ENCODE measurements at places on chromosomes 4 and X. TPM values are rescaled to one million over a fixed set of nuclear protein-coding genes. Genes with fewer than 3 reads are reported as not detected.
A peak's percentile ranks its signal among the peaks of the same experiment; 100 is the strongest.

DNA sequence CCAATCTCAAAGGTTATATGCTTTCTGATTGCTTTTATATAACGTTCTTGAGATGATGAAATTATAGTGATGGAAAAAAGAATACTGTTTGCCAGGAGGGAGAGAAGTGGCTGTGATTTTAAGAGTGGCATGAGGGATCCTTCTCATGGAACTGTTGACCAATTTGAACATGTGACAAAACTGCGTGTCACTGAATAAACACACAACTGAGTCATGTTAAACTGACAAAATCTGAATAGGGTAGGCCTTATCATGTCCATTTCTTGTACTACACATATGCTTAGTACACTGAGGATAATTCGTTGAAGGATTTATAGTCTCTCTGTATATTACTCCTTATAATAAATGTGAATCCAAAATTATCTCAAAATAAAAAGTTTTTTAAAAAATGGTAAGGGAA, 22.2 kb upstream of the HSPA4L start:
- no peak overlapping the region for H3K27ac ChIP-seq
- H3K27me3 ChIP-seq: no peaks in the 10 kb centered on the region
- H3K36me3 ChIP-seq: peaks cover 3% of the 10 kb centered on the region

- DNase-seq: no peak
- no peak overlapping the region for H3K27ac ChIP-seq
- no peak overlapping the region for H3K4me3 ChIP-seq
- no peaks in the 10 kb centered on the region for H3K27me3 ChIP-seq
- peaks cover 4% of the 10 kb centered on the region for H3K4me1 ChIP-seq
Observed at GRCh38 chr4:84948056-84948455, 18.4 kb downstream of the WDFY3 start.

- no peak for DNase-seq
- H3K4me1 ChIP-seq: no peaks in the 10 kb centered on the region
- H3K27ac ChIP-seq: no peak overlapping the region
- H3K27me3 ChIP-seq: no peaks in the 10 kb centered on the region
- H3K4me3 ChIP-seq: no peak overlapping the region
Observed at GRCh38 chr4:109611045-109611646, 51.1 kb downstream of the MCUB start.

DNA sequence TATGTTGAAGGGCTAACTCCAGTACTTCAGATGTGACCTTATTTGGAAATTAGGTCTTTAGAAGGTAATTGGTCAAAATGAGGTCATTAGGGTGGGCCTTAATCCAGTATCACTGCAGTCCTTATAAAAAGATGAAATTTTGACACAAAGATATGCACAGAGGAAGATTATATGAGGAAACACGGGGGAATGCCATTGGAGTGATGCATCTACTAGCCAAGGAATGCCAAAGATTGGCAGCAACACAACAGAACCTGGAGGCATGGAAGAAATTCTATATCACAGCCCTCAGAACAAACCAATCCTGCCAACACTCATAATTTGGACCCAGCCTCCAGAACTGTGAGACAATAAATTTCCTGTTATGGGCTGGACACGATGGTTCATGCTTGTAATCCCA, 17.6 kb downstream of the TRIM61 start:
- no peak overlapping the region for H3K4me3 ChIP-seq
- no peak for DNase-seq
- no peaks in the 10 kb centered on the region for H3K27me3 ChIP-seq
- H3K36me3 ChIP-seq: peaks cover 14% of the 10 kb centered on the region
- no peak overlapping the region for H3K27ac ChIP-seq

DNA sequence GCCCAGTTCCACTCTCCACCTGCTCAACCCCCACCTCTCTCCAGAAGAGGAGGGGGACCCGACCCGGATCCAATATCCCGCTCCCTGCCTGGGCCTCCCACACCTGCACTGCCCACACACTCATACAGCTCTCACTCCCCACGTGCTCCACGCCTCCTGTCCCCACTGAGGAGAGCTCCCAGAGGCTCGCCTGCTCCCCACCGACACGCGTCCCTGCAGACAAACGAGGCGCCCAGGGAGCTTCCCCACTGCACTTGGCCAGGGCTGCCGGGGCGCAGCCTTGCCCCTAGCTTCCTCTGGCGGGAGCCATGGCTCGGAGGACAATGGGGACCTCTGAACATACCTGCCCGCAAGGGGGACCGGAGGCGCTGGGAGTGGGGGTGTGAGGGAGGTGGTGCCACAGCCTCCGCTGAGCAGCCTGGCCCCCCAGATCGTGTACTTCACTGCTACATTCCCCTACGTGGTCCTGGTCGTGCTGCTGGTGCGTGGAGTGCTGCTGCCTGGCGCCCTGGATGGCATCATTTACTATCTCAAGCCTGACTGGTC, 5.0 kb downstream of the SLC6A8 start:
- no peak for DNase-seq
- H3K36me3 ChIP-seq: peaks cover 2% of the 10 kb centered on the region
- H3K27me3 ChIP-seq: peaks cover 9% of the 10 kb centered on the region
- peaks cover 6% of the 10 kb centered on the region for H3K4me1 ChIP-seq
- H3K4me3 ChIP-seq: peak overlapping the region; percentile 72
- H3K27ac ChIP-seq: no peak overlapping the region

- H3K27me3 ChIP-seq: no peaks in the 10 kb centered on the region
- no peak overlapping the region for H3K27ac ChIP-seq
- no peaks in the 10 kb centered on the region for H3K36me3 ChIP-seq
- H3K4me3 ChIP-seq: no peak overlapping the region
- no peak for DNase-seq
Observed at GRCh38 chrX:9282325-9282724, 182.5 kb upstream of the TBL1X start.

GRCh38 chr4:184331268-184331995, 113.8 kb upstream of the ENPP6 start:
- H3K27me3 ChIP-seq: no peaks in the 10 kb centered on the region
- no peak for DNase-seq
- no peak overlapping the region for H3K27ac ChIP-seq
- H3K4me1 ChIP-seq: no peaks in the 10 kb centered on the region
- no peaks in the 10 kb centered on the region for H3K36me3 ChIP-seq
- H3K4me3 ChIP-seq: no peak overlapping the region

DNA sequence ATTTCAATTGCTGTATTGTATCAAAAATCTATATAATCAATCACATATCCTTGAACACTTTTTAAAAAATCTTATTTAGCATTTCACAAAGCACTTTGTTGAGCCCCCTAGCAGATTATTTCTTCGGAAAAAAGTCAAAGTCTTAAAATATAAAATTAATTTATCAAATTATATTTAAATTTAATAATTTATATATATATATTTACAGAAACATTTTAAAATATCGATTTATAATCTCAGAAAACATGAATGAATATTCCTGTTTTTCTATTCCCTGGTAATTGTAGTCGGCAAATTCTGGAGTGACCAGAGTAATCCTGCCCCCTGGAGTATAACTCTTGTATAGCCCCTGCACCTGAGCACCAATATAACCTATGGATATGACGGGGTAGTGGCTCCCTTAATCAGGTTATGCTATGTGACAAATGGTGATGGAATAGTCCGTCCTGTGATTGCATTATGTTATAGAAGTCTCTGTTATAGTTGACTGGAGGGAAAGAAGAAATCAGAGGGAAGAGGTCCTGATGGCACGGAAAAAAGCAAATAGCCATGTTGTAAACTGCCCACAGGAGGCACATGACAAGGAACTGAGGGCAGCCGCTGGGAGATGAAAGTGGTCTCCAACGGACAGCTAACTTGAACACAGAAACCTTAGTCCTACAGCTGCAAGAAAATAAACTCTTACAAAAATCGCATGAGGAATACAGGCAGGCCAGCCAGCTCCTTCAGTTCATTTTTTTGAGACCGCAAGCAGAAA, 1092.3 kb downstream of the ARAP2 start:
- no peak overlapping the region for H3K4me3 ChIP-seq
- no peaks in the 10 kb centered on the region for H3K4me1 ChIP-seq
- H3K27me3 ChIP-seq: no peaks in the 10 kb centered on the region
- no peak overlapping the region for H3K27ac ChIP-seq
- DNase-seq: peak; percentile 16
- no peaks in the 10 kb centered on the region for H3K36me3 ChIP-seq

- no peak overlapping the region for H3K27ac ChIP-seq
- peaks cover 3% of the 10 kb centered on the region for H3K4me1 ChIP-seq
- no peak for DNase-seq
- H3K27me3 ChIP-seq: no peaks in the 10 kb centered on the region
- H3K4me3 ChIP-seq: no peak overlapping the region
Observed at GRCh38 chr4:35695003-35695402, 549.3 kb downstream of the ARAP2 start.

GRCh38 chrX:46599051-46599560, 25.5 kb downstream of the CHST7 start:
- H3K36me3 ChIP-seq: peaks cover 4% of the 10 kb centered on the region
- no peaks in the 10 kb centered on the region for H3K27me3 ChIP-seq
- no peak overlapping the region for H3K4me3 ChIP-seq
- H3K4me1 ChIP-seq: no peaks in the 10 kb centered on the region
- H3K27ac ChIP-seq: no peak overlapping the region

DNA sequence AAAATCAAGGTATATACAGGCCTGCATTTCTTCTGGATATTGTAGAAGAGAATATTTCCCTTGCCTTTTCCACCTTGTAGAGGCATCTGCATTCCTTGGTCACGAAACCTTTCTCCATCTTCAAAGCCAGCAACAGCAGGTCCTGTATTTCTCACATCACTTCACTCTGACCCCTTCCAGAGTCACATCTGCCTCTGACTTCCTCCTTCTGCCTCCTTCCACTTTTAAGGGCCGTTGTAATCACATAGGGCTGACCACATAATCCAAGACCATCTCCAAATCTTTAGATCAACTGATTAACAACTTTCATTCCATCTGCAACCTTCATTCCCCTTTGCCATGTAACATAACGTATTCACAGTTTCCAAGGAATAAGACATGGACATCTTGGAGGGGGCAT, 38.3 kb upstream of the NDP start:
- no peak for DNase-seq
- no peak overlapping the region for H3K4me3 ChIP-seq
- H3K27ac ChIP-seq: no peak overlapping the region
- H3K27me3 ChIP-seq: no peaks in the 10 kb centered on the region
- no peaks in the 10 kb centered on the region for H3K4me1 ChIP-seq

DNA sequence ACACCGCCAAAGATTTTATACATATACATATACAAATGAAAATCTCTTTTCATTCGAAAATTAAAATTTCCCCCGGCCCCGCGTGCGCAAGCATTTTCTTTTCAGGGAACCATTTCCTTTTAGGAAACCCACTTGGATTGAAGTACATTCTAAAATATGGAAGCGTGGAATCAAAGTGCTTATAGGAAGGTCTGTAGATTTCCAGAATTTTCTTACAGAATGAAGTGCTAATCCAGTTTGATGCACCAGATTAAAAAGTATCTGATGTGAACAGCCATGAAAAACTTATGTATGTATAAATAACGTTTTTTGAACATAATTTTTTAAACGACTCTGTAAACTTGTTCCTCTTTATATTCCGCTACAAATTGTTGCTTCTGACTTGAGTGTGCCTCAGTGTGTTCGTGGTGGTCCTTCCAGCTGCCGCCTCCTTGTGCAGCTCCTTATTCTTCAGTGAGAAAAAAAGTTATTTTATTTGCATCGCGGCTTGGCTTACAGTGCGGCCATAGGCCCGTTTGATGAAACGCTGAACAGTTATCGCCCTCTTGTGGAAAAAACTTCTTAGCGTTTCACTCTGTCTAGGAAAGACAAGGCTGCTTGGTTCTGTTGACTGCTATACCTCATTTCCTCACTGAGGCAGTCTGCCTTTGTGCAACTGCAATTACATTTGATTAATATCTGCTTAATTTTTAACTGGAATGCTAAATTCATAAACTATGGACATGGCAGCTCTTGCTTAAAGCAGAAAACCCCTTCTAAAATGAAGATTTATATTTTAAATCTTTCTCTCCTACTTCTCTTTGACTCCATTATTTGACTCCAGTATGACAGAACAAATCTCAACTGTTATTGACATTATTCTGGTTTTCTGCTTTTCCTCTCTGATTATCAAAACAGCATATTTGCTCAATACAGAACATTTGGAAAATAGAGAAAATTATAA, 4.7 kb upstream of the NKX6-1 start:
- peak overlapping the region; percentile 84 for H3K4me3 ChIP-seq
- no peak for DNase-seq
- no peak overlapping the region for H3K27ac ChIP-seq
- peaks cover 43% of the 10 kb centered on the region for H3K4me1 ChIP-seq

GRCh38 chrX:80511969-80512760, 91.9 kb downstream of the TENT5D start:
- DNase-seq: no peak
- H3K27ac ChIP-seq: no peak overlapping the region
- H3K27me3 ChIP-seq: no peaks in the 10 kb centered on the region

GRCh38 chr4:10687526-10687925, 3.0 kb upstream of the CLNK start:
- no peak for DNase-seq
- H3K27ac ChIP-seq: no peak overlapping the region
- no peak overlapping the region for H3K4me3 ChIP-seq
- H3K4me1 ChIP-seq: peaks cover 13% of the 10 kb centered on the region

GRCh38 chr4:123547216-123548165, 150.9 kb downstream of the SPRY1 start:
- peak overlapping the region; percentile 25 for H3K4me3 ChIP-seq
- H3K27ac ChIP-seq: peak overlapping the region; percentile 14
- DNase-seq: no peak
- peaks cover 35% of the 10 kb centered on the region for H3K4me1 ChIP-seq
- H3K27me3 ChIP-seq: peaks cover 2% of the 10 kb centered on the region

DNA sequence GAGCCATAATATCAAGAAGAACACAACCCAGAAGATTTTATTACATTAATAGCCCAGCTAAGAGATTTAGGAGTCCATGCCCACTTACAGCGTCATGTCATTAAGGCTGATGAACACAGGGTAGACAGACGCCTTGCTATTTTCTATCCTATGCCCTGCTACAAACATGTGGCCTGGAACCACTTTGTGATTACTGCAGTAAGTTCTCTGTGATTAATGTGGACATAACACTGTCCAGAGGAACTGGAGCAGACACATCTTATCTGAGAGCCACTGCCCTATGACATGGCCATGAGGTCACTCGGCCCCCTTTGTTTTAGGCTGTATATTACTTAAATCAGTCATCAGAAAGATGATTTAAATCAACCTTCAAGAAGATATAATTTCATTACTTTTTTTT, 211.7 kb downstream of the MAML3 start:
- DNase-seq: no peak
- H3K27ac ChIP-seq: peak overlapping the region; percentile 77
- H3K4me3 ChIP-seq: no peak overlapping the region
- H3K4me1 ChIP-seq: peaks cover 22% of the 10 kb centered on the region
- no peaks in the 10 kb centered on the region for H3K27me3 ChIP-seq
- H3K36me3 ChIP-seq: peaks cover 4% of the 10 kb centered on the region

GRCh38 chr4:97778174-97778573, 365.1 kb downstream of the STPG2 start:
- H3K27ac ChIP-seq: no peak overlapping the region
- no peak overlapping the region for H3K4me3 ChIP-seq
- no peaks in the 10 kb centered on the region for H3K36me3 ChIP-seq
- no peak for DNase-seq

ADH1A gene
- total RNA-seq: not detected

FGA gene
- not detected for total RNA-seq

PAGE4 gene
- not detected for total RNA-seq

TCEAL7 gene
- 18.9 TPM for total RNA-seq

GLOD5 gene
- not detected for total RNA-seq

MSX1 gene
- total RNA-seq: 2.2 TPM

USP17L28 gene
- not detected for total RNA-seq

CT45A3 gene
- not detected for total RNA-seq

AMBN gene
- not detected for total RNA-seq

VCX3A gene
- 0.68 TPM for total RNA-seq
